NCI-H510A (cell line): ENCODE measurements at places on chromosomes 5 and 9.

- DNase-seq, result no peak
Observed at GRCh38 chr5:10374046-10375022, 20.8 kb downstream of the MARCHF6 start.

GRCh38 chr5:73674669-73675004 is 48.6 kb downstream of the ARHGEF28 start:
- no peak for DNase-seq

DNA sequence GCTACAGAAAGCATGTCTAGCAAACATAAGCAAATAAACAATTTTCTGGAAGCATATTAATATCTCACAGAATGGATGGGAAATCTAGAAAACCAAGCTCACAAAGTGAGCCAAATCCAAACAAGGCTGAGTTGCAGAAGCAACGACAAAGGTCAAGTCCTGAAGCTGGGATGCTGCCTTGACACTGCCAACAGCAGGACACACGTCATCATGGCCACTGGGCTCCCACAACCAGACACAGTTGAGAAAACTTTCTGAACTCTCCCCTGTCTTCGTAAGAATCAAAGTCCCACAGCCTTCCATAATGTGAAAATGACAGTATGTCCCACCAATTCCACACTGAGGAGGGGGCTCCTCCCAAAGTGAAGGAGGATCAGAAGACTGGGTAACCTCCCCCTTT is 37.6 kb downstream of the EPB41L4A start:
- DNase-seq, result no peak

DNA sequence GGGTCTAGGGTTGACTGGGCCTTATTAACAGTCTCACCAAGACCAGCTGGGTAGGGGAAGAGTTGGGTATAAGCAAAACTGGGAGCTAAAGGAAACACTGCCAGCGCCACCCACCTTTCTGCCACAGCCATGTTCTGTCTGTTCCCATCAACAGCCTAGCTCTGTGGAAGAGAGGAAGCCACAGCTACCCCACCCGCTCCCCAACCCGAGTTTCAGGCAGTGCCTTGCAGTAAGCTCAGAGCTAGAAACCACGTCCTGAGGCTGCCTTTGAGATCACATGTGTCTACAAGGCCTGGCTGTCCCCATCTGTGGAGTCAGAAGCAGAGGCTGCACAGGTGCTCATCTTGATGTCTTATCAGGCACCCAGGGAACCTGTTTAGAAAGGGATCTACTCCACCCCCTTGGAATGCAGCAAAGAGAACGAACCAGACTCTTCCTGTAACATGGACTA is 15.3 kb downstream of the HNRNPH1 start:
- DNase-seq, result no peak

GRCh38 chr5:37045703-37046102 is 169.1 kb downstream of the NIPBL start:
- DNase-seq, result no peak

GRCh38 chr9:118529210-118529609 is 825.0 kb downstream of the TLR4 start:
- DNase-seq, result no peak

DNA sequence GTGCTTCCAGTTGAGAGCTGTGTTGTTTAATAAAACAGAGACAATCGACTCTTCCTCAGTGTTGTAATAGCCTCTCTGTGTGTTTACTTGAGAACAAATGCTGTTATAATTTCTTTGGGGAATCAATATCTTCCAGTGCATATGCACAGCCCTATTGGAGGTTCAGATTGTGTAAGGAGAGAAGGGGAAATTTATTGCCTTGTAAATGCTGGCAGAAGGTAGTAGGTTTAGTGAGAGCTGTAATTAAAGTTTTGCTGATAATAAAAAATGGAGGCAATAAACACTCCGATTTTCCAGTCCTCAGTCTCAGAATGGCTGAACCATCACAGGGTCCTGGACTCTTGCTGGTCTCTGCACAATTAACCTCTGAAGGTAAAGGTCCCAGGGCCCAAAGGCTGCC is 128.3 kb downstream of the C5orf15 start:
- no peak for DNase-seq

DNA sequence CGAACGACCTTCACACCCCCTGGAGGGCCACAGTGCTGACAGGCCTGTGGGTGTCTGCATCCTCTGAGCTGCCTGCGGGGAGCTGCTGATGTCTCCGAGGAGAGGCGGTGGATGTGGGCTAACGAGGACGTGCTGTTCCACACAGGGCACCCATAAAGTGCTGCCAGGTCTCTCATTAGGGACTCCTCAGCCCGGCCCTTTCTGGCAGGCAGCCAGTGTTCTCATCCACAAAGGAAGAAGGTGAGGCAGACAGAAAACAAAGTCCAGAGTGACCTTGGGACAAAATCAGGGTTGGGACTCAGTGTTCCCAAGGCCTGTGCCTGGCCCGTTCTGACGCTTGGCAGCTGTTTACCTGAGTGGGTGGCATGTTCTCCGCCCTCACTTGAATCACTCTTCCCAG is 29.3 kb downstream of the CARTPT start:
- DNase-seq, result no peak

GRCh38 chr5:83015676-83016075 is 61.5 kb downstream of the TMEM167A start:
- DNase-seq, result no peak

GRCh38 chr9:81665322-81665871 is 23.9 kb downstream of the TLE1 start:
- DNase-seq, result no peak

DNA sequence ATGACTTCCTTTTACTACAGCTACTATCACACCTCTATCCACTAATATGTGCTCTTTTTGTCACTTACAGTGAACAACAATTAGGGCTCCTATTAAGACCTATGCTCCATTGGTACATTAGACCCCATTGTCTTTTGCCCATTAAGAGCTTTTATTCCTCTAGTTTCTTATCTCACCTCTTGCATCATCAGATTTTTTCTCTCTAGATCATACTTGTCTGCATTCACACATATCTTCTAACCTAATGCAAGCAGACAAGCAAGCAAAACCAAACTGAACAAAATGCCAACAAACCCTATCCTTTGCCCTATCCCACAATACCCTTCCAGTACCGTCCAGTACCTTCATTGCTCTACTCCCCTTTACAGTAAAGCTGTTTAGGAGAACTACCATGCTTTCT is 10.1 kb upstream of the RBM27 start:
- no peak for DNase-seq

DNA sequence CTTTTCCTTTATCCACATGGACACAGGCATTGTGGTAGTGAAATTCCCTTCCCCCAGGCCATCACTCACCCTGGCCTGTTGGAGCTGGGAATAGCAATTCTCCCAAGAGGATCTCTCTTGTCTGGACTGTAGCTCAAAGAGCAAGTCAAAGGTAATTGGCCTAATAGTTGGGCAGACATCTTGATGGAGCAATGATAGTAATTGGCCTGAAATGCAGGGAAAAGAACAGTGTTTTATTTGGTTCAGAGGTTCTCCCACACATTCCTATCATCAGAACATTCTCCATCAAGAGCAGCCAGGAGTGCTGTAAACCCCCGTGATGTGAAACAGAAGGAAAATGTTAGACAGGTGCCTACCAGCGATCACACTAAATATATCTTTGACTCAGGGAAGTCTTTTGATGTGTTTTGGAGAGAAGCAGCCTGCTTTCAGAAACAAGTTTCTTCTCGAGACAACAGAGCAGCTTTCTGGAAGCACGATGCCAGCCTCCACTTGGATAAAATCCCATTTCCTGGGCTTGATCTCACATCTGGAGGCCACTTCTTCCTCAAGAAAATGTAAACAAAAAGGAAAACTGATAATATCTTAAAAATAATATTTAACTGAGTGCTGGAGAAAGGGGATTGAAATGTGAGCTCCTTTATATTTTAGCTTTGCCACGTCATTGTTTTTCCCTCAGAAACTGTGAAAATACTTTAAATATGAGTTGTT is 198.1 kb upstream of the WWC1 start:
- DNase-seq, result no peak

DNA sequence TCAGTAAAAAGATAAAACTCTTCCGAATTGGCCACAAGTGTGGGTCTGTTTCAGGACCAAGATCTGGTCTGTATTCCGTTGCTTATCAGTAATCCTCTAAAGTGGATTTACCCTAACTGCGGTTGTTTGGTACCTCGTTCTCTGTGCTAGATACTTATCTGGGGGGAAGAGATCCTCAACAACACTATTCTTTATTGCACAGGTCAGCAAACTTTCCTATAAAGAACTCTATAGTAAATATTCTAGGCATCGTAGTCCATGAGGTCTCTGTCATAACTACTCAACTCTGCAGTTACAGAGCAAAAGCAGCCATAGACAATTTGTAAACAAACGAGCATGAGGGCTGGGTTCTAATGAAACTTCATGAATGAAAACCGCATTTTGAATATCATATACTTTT is 335.8 kb upstream of the KIF2A start:
- no peak for DNase-seq

GRCh38 chr5:174239718-174240117 is 194.2 kb downstream of the NSG2 start:
- DNase-seq, result no peak

DNA sequence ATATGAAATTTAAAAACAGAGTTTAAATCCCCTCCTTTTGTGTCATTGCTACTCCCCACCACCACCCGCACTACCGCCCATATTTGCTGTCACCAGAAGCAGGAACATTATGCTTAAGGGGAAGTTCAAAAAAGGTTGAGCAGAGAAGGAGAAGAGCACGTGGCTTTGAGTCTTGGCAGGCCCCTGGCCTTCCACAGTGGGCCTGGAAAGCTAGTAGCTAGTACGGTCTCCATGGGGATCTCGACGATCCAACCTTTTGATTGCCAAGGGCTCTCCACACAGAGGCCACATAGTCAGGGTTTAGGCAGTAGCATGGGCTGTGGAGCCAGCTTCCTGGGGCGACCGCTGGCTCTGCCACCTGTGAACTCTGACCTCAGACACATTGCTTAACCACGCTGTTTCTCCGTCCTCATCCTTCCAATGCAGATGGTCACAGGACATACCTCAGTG is 90.1 kb downstream of the GOLPH3 start:
- no peak for DNase-seq

DNA sequence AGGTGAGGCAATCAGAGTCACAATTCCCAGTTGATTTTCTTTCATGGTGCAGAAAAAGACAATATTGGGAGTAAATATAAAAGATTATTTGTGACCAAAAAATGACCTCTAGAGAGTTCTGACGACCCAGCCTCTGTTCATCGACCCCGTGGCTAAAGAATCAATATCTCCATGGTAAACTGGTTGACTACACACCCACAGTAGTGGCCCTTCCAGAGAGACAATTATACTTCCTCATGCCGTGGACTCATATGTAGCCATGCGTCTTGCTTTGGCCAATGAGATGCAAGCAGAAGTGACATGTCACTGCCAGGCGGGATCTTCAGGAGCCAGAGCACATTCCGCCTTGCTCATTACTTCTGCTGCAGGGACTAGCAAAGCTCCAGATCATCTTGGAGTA is 163.3 kb upstream of the RAD23B start:
- no peak for DNase-seq

DNA sequence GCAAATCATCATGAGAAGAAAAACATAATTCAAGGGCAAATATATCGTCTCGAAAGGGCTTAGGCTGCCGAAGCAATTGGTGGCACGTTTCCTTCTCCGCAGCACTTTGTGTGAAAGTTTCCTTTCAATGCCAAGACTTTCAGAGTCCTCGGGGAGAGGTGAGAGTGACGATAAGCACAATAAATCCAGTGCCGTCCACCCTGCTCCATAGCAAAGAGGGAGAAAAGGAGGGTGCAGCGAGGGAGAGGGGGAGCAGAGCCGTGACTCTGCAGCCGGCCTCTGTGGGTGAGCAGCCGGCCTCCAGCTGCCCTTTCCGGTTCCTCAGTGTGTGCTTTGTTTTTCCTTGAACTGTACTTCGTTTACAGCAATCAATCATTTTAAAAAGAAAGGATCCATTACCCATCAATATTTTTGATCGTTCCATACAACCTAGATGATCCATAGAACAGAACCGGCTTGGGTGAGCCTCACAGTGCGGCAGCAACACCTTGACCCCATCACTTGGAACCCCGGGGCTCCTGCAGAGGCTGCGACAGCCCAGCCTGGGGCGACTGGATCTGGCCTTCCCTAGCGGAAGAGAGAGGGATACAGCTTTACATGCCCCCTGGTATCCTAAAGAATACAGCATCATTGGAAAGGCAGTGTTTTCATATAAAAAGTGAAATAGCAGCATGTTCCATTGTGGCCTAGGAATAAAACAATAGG is 247.0 kb upstream of the IRX4 start:
- no peak for DNase-seq

GRCh38 chr9:14251154-14252071 is 62.5 kb downstream of the NFIB start:
- peak; percentile 71 for DNase-seq

DNA sequence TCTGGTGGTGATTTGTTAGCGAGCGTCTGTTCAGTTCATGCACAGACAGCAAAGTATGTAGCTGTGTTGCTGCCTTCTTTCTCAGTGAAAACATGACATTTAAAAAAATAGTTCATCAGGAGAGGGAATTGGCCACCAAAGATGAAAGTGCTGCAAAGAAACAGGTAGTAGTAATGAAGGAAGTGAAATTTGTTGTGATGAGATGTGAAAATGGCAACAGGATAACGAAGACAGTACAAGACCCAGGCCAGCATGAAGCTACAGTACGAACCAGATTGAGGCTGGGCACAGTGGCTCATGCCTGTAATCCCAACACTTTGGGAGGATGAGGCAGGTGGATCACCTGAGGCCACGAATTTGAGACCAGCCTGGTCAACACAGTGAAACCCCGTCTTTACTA is 136.0 kb downstream of the SMARCA2 start:
- no peak for DNase-seq

- no peak for DNase-seq
Observed at GRCh38 chr5:141917760-141918159, 5.9 kb upstream of the DELE1 start.

- no peak for DNase-seq
Observed at GRCh38 chr5:92402956-92403702, 1020.0 kb upstream of the ARRDC3 start.

DNA sequence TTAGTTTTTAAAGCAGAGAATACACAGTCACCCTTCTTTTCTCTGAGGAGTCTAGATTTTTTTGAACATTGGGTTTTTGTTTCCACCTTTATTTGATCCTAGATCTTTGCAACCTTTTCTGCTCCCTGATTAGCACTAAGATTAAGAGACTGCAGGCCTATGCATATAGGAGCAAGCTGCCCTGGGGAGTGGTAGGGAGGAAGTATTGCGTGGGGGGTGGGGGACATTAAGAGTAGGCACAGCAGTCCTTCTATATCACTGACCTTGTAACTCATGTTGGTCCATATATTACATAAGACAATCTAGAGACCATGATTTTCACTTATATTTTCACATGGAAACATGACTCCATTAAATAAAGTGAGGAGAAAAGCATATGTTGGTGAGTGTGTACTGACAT is 149.1 kb downstream of the ADGRV1 start:
- no peak for DNase-seq

GRCh38 chr5:178298283-178298807 is 65.7 kb upstream of the PHYKPL start:
- DNase-seq, result no peak

- DNase-seq, result no peak
Observed at GRCh38 chr5:851553-851952, 767 bp upstream of the ZDHHC11 start.

DNA sequence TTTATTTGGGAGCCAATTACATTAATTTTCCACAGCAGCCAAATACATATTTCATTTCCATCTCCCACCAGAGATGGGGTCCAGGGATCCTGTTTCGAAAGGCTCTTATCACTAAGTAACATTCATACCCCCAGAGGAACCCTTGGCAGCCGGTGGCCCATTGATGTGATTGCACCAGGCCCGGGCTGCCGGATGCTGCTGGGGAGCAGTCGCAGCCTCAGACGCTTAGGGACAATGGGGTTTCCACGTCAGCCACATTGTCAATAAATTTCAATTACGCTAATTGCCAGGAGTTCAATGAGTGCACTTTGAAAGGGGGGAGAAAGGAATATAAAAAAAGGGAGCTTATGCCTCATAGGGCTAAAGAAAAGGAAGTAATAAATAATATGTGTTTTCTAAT is 478.8 kb upstream of the ADAMTS16 start:
- DNase-seq, result no peak
